ENCODE measurements at places on chromosomes 2 and 18.

DNA sequence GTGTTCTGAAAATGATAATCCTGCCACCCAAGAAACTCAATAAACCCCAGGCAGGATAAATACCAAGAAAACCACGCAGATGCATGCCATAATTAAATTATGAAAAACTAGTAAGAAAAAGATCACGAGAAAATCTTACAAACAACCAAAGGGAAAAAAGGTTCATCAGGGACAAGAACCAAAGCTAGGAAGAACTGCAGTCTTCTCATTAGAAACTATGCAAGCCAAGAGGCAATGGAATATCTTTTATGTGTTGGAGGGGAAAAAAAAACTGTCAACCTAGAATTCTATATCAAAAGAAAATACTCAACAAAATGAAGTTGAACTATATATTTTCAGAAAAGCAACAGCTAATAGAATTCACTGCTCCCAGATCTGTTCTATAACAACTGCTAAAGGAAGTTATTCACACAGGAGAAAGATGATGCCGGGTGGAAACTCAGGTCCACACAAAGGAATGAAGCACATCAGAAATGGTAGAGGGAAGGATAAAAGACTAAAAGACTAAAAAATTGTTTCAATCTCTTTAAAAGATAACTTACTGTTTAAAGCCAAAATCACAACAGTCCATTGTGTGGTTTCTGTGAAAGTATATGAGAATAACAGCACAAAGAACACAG is 55.0 kb downstream of the NDUFA10 start:
- no peak for DNase-seq

- DNase-seq = no peak
These were observed 117.2 kb downstream of the GATA6 start for GRCh38 chr18:22286585-22286984.

GRCh38 chr2:158777077-158777476 is 18.0 kb upstream of the DAPL1 start:
- DNase-seq = no peak

GRCh38 chr2:24577481-24577880 is 86.4 kb downstream of the NCOA1 start:
- DNase-seq = no peak

DNA sequence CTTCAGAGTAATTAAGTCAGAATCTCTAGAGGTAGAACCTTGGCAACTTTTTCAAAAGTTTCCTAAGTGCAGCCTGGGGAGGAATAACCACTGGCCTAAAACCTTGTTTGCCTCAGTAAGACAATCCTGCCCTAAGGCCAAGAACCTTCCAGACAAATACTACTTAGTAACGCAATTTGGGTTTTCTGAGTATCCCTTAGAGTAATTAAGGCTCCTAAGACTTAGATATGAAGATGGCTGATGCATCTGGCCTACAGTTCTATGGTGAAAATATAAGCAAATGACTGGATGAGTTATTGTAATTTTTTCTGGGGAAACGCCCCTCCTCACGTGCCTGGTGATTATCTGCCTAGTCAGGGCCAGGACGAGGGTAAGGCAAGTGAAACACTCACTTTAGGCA is 95.7 kb upstream of the DLX2 start:
- DNase-seq = no peak

- no peak for DNase-seq
These were observed 125.1 kb downstream of the SLC39A10 start for GRCh38 chr2:195782156-195782555.

DNA sequence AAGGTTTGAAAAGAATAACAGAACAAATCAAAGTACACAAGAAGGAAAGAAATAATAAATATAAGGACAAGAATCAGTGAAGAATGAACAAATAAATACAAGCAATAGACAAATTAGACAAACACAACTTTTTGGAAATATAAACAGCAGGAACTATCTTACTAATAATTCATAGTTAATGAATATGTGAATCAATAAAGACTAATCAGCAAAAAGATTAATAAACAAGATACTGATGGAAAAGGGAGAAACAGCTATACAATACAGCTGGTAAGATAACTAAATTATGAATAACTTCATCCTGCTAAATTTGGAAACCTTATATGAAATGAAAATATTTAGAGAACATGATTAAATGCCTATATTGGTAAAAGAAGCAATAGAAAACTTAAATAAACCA is 193.6 kb upstream of the SPRED2 start:
- DNase-seq = no peak

- DNase-seq = no peak
These were observed 7.3 kb downstream of the EMX1 start for GRCh38 chr2:72924353-72925240.

DNA sequence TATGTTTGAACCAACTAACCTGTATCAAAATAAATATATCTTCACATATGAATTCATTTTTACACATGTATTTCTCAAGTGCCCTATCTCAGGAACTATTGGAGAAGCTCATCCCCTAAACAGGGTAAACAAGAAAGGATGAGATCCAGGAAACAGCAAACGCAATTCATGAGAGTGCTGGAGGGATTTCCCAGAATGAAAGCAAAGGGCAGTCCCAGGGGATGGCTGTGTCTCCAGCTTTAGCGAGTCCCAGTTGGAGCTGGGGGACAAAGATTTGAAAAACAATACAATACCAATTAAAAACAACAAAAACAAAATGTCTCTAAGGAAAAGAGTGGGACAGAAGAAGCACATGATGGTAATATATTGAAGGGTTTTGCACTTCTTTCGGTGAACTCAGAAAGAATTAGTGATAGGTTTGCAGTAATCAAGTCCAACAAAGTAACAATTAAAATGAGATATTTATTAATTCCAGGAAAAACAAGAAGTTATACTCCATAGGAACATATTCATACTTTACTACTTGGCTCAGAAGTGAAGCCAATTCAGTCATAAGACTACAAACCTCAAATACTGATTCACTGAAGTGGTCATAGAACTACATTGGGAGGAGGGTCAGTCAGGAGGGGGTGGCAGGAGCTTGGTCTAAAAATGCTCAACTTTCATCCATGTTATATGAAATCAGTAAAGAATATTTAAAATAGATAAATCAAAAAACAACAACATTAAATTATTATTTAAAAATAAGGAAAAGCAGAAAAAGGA is 73.1 kb upstream of the PDE1A start:
- DNase-seq = no peak

DNA sequence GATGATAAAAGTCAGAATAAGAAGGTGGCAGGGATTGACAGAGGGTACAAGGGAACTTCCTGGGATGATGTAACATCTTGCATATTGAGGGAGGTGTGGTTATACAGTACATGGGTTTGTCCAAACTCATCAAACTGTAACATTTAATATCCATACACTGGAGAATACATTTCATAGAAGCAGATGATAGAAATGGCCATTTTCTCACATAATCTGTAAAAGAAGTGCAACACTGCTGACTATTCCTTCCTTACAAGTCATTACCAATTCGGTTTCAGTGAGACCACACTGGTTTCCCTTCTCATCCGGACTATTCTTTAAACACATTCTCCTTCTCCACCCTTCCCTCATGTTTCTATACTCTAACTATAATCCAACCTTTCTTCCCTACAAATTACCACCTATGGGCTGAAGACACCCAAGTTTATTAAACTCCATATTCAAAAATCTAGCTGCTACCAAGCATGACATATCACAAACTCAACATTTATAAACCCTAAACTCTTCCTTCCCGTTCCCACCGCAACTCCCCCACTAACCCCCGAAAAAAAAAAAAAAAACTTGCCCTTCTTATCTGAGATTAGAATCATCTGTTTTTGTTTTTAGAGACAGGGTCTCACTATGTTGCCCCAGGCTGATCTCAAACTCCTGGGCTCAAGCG is 1.6 kb downstream of the COX7A2L start:
- no peak for DNase-seq

DNA sequence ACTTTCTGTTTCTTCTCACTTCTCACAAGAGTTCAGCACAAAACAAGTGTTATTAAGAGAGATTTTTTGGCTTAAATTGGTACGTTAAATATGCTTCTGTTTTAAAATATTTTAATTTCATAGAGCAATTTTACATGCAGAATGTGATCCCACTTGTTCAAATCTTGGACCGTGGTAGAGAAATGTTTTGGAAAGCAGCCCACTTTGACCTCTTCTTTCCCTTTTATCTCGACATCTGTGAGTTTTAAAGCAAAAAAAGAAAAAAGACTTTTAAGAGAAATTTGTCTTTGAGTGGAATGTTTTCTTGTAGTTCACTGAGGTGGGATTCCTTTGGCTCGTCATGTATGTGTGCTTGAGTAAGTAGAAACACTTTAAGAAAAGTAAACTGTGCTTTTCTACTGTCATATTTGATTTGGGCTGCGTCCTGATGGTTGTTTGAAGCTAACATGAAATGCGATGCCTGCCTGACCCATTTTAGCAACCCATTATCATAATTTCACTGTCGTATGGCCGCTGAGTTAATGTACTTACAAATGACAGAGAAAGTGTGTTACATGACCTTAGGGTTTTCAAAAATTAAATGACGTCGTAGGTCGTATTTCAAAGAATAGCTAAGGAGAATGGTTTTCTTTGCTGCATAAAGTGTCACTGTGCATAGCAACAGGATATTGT is 54.5 kb downstream of the TSHZ1 start:
- no peak for DNase-seq

GRCh38 chr2:8590938-8591337 is 90.9 kb upstream of the ID2 start:
- DNase-seq = no peak

DNA sequence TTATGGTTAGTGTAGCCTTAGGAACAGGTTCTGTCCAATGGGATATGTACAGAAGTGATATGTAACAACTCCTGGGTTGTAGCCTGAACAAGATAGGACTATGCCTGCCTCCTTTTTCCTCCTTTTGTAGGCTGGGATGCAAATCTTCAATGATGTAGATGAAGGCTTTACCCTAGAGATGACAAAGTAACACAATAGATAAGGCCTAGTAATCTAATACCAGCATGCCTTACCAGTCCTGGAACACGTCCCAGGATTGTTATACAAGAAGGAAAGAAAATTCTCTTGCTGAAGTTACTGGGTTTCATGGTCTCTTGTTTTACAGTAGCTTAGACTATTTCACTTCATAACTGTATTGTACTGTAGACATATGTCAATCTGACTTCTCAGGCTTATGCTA is 192.1 kb downstream of the OTX1 start:
- DNase-seq = no peak

Data from stimulated activated CD4-positive, alpha-beta T cell treated with anti-CD3 and anti-CD28 coated beads, TNF-alpha, amount 100 ng/mL, for 24 hours (primary cell).